ENCODE measurements at places on chromosomes 13 and 19. TPM values are rescaled to one million over a fixed set of nuclear protein-coding genes. Genes with fewer than 3 reads are reported as not detected.

Gene PPP1R12C
- 110 TPM for total RNA-seq

- no peak overlapping the region for H3K4me3 ChIP-seq
- DNase-seq: no peak
Measured at GRCh38 chr13:27466513-27466912, 16.1 kb upstream of the MTIF3 start.

- H3K27me3 ChIP-seq: peaks cover 35% of the 10 kb centered on the region
- no peak overlapping the region for H3K4me3 ChIP-seq
- H3K36me3 ChIP-seq: no peaks in the 10 kb centered on the region
- H3K4me1 ChIP-seq: no peaks in the 10 kb centered on the region
Measured at GRCh38 chr13:99829593-99830239, 141.9 kb downstream of the ZIC5 start.

DNA sequence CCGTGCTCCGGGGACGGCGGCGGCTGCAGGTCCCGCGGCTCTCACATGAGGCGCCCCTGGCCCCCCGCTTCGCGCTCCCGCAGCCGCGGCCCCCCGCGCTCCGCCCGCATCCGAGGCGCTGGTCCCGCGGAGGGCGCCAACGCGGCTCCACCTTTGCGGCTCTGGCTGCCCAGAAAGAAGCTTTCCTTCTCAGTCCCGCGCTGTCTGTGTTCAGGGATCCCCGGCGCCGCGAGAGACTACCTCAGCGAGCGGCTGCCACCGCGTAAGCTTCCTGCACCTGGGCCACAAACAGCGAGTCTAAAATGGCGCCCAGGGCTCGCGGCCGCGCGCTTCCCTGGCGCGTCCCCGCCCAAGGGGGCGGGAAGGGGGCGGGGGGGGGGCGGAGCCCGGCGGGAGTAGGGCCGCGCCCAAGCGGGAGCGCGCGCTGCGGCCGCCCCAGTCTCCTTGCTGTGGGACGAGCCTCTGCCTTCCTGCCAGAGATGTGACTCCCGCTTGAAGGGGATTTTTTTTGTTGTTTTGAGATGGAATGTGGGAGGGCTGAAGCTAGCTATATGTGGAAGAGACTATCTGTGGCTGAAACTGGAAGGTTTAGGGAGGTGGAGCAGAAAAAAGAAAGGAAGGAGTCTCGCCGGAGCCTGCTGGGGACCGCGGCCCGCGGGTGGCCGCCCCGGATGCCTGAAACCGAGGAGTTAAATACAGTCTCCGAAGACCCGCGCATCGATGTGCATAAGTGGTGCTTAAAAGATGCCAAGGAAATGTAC is at the start of gene FBXL3:
FBXL3 (minus strand) TSS at position 299 of the 761 bp plus-strand sequence. CDS start 5,299 bp downstream, outside the sequence.
- H3K4me3 ChIP-seq: peak within 1 kb of the TSS; percentile 95
- peak; percentile 78 for DNase-seq
- no peaks in the 10 kb centered on the region for H3K27me3 ChIP-seq
- peak within 1 kb of the TSS; percentile 89 for H3K27ac ChIP-seq

Gene ADAMTS10
- total RNA-seq: 0.60 TPM

GRCh38 chr13:110726726-110727125 is 13.2 kb downstream of the ING1 start:
- no peak overlapping the region for H3K27ac ChIP-seq
- no peak for DNase-seq
- H3K4me3 ChIP-seq: no peak overlapping the region
- H3K4me1 ChIP-seq: no peaks in the 10 kb centered on the region

DNA sequence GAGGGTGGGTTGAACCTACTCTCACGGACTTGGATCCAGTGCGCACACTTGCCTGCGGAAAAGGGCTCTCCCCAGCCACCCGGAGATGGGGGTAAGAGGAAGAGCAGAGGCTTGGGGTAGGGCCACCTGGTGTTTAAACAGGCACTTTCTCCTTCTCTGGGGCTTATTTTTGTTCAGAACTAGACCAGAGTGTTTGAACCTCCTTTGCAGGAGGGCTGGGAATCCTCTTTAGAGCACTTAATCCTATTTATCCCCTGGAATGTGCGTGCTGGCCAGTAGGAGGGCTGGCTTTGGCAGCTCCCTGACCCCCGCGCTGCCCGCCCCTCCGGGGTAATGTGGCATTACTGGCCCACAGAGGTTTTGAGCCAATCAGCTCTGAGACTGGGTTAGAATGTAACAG is 2.0 kb downstream of the RGS9BP start:
- H3K4me3 ChIP-seq: no peak overlapping the region
- H3K4me1 ChIP-seq: peaks cover 20% of the 10 kb centered on the region
- H3K36me3 ChIP-seq: no peaks in the 10 kb centered on the region
- no peak overlapping the region for H3K27ac ChIP-seq
- DNase-seq: no peak
- H3K27me3 ChIP-seq: no peaks in the 10 kb centered on the region

DNA sequence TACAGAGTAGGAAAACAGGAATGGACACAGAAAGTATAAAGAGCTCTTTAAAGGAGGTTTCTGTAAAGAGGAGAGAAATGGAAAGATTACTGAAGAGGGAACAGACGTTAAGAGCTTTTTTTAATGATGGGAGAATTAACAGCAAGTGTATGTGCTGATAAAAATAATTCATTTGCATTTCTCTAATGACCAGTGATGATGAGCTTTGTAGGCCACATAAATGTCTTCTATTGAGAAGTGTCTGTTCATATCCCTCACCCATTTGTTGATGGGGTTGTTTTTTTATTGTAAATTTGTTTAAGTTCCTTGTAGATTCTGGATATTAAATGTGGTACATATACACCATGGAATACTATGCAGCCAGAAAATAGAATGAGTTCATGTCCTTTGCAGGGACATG is 40.0 kb downstream of the MYO16 start:
- H3K27me3 ChIP-seq: peaks cover 11% of the 10 kb centered on the region
- no peaks in the 10 kb centered on the region for H3K4me1 ChIP-seq
- no peak overlapping the region for H3K4me3 ChIP-seq
- DNase-seq: no peak
- H3K27ac ChIP-seq: no peak overlapping the region
- H3K36me3 ChIP-seq: no peaks in the 10 kb centered on the region

- H3K27ac ChIP-seq: peak overlapping the region; percentile 41
- peak overlapping the region; percentile 75 for H3K4me3 ChIP-seq
- no peaks in the 10 kb centered on the region for H3K27me3 ChIP-seq
- peaks cover 26% of the 10 kb centered on the region for H3K4me1 ChIP-seq
Measured at GRCh38 chr13:24161010-24161775, 673 bp downstream of the SPATA13 start.

DNA sequence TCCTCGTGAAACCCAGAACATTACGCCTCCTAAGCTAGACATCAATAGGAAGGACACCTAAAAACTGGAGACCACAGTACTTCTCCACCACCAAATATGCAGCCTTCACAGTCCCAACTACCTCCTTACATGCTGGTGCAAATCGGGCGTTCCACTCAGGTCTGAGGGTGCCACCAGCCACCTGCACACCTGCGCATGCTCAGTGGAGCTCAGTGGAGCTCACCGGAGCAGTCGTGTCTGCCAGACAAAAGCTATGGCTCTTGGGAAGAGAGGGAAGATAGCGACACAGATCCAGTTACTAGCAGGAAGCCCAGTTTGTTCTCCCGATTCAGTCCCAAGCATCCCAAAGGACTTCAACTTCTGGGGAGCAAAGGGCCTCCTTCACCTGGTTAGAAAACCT is 237.1 kb downstream of the TSHZ3 start:
- DNase-seq: no peak
- H3K4me3 ChIP-seq: no peak overlapping the region
- H3K27me3 ChIP-seq: peaks cover 42% of the 10 kb centered on the region
- no peak overlapping the region for H3K27ac ChIP-seq
- no peaks in the 10 kb centered on the region for H3K4me1 ChIP-seq

DNA sequence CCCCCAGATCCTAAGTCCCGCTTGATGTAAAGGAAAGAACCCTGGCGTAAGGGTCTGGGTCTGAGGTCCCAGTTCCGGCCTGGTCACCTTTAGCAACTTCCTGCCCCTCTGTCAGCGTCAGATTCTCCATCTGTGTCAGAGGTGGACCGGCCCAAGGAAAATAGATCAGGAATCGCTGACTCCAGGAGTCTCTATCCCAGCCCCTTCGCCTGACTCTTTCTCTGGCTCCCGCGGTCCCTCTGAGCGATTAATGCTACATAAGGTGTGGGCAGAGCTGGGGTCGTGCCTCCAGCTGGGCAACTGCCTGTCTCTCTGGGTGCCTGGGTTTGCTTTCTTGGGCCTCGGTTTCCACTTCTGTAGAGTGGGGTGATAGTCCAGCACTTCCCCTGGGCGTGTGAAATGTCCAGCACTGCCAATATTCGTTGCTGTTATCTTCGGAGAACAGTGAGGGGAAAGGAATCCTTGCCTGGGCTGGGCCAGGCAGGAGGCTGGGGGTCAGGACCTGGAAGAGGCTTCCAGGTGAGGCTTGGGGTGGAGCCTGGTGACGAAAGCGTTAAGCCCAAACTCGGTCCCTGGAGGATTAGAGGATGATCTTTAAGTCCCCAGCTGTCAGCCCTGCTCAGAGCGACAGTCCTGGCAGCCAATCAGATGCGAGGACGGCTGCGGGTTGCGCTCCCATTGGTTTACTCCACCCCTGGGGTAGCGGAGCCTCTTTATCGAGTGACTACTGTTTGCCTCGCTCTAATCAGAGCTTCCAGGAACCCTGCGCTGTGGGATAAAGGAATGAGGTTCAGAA is 767 bp downstream of the ABCA7 start:
- no peaks in the 10 kb centered on the region for H3K36me3 ChIP-seq
- H3K4me1 ChIP-seq: peaks cover 10% of the 10 kb centered on the region
- peak; percentile 90 for DNase-seq
- no peak overlapping the region for H3K27ac ChIP-seq
- H3K4me3 ChIP-seq: peak overlapping the region; percentile 72

Gene IL12RB1
- total RNA-seq: 1.1 TPM

Gene CD70
- total RNA-seq: not detected

DNA sequence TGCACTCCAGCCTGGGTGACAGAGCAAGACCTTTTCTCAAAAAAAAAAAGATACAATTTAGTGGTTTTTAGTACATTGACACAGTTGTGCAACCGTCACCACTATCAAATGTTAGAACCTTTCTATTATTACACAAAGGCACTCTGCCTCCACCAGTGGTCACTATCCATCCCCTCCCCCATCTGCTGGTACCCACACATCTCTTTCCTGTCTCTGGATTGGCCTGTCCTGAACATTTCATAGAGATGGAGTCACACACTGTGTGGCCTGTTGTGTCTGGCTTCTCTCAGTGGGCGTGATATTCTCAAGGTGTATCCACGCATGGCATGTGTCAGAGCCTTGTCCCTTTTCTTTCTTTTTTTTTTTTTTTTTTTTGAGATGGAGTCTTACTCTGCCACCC is 11.2 kb downstream of the KDM4B start:
- DNase-seq: no peak
- H3K4me1 ChIP-seq: no peaks in the 10 kb centered on the region
- no peaks in the 10 kb centered on the region for H3K27me3 ChIP-seq
- no peak overlapping the region for H3K27ac ChIP-seq

DNA sequence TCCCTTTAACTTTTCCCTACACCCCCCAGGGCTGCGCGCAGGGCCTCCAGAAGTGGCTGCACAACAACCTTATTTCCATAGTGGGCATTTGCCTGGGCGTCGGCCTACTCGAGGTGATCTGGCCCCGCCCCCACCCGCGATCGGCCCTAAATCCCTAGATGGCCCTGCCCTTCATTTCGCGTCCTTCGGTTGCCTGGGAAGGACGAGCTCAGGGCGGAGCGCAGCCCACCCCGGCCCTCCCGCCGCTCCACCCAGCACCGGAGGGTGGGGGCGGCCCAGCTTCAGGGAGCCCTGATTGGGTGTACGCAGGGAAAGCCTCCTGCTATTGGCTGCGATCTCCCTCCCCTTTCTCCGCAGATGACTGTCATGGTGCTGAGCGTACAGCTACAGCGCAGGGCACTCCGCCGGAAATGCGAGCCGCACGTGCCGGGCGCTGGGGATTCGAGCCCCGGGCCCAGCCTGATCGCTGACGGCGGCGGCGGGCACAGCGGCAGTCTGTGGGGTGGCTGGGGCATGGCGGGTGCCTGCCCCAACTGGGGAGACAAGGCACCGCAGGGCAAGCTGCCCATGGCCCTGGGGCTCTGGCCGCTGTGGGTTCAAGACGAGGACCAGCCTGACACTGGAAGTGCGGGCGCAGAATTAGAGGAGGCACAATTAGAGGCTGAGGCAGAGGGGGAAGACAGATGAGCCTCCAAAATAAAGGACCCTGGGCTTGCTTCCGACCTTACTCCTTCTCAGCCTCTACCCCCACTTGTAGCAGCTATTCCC is 4.3 kb downstream of the CD37 start:
- H3K27me3 ChIP-seq: no peaks in the 10 kb centered on the region
- no peaks in the 10 kb centered on the region for H3K4me1 ChIP-seq
- no peak for DNase-seq
- no peak overlapping the region for H3K27ac ChIP-seq

Gene GRK1
- total RNA-seq: not detected

DNA sequence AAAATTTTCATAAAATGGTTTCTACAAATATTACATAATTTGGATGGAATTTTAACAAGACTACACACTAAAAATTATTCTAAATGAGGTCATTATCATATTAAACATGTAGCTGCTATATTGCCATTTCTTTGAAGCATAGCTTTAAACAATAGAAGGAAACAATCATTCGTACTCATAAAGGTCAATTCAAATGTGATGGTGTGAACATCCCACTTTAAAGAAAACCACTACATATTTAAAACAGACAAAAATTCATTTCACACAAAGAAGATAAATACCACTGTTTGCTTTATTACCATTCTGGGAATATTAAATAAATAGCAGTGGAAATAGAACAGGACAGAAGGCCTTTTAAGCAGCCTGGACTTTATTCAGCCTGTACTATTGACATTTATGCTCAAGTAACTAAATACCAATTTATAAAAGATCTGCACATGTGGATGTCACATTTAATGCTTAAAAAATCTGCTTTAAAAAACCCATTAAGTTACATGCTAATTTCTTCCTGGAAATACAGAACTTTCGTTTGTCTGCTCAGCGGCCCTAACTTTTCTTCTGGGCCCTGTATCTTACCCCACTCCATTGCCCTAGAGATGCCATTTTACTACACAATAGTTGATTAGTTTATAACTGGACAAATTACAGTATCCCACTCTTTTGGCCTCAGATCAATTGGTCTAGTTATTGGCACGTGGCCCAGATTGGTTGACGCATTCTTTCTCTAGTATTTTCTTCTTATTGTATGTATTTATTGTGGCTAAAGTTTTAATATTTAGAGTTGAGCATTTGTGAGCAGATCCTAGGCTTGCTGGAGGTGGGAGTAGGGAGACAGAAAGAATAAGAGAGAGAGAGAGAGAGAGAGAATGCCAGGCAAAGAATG is 215.1 kb upstream of the SPRY2 start:
- H3K4me3 ChIP-seq: no peak overlapping the region
- H3K27ac ChIP-seq: no peak overlapping the region
- DNase-seq: no peak
- no peaks in the 10 kb centered on the region for H3K36me3 ChIP-seq
- no peaks in the 10 kb centered on the region for H3K27me3 ChIP-seq

GRCh38 chr13:44459674-44460073 is 86.0 kb downstream of the SERP2 start:
- H3K4me3 ChIP-seq: no peak overlapping the region
- H3K27ac ChIP-seq: no peak overlapping the region
- H3K27me3 ChIP-seq: no peaks in the 10 kb centered on the region

DNA sequence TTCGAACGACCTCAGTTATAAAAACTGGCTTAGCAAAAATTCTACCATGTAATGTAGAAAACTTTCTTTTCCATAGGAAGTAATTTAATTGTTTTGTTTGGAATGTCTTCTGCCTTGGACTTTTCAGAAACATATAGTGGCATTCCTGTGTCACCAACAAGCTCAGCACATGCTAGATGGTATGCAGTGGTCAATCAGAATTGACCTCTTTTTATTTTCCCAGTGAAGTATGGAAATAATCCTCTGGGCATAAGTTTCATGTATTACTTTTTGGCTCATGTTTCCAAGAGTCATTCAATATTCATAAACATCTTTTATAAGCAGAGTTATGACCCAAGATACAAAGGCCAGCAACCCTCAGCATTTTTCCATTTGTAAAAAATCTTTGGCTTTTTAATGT is 33.6 kb downstream of the NALCN start:
- peaks cover 6% of the 10 kb centered on the region for H3K36me3 ChIP-seq
- H3K27ac ChIP-seq: no peak overlapping the region
- H3K4me1 ChIP-seq: no peaks in the 10 kb centered on the region
- H3K4me3 ChIP-seq: no peak overlapping the region
- no peak for DNase-seq
